ENCODE measurements at places on chromosomes 12 and 14. TPM values are rescaled to one million over a fixed set of nuclear protein-coding genes. Genes with fewer than 3 reads are reported as not detected.

GRCh38 chr12:48933664-48934311 is 8.5 kb upstream of the FKBP11 start:
- DNase-seq = no peak

- no peak for DNase-seq
Measured at GRCh38 chr12:52956987-52957386, 8.1 kb downstream of the KRT18 start.

Gene CLMN
- total RNA-seq = 30.3 TPM

Gene ARMH4
- total RNA-seq = 16.2 TPM

GRCh38 chr14:59848671-59849070 is 21.9 kb downstream of the RTN1 start:
- no peak for DNase-seq

- DNase-seq = no peak
Measured at GRCh38 chr14:96729889-96730288, 67.3 kb upstream of the VRK1 start.

Gene GYS2
- not detected for total RNA-seq

Gene PROX2
- total RNA-seq = not detected

DNA sequence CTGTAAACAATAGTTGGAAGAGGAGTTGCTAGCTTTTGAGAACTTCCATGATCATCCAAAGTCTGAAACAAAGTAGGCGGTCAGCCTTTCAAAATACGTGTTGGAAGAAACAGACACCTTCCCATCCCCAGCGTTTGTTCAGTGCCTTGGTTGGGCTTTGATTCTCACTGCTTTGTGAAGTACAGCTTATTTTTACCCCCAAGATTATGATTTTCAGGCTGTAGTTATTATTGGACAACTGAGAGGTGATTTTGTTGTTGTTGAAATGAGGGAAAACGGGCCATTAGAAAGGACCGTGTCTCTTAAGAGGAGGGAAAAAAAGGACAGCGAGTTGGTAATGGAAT is 921 bp upstream of the CEP83 start:
- DNase-seq = no peak

GRCh38 chr14:34620115-34620514 is 9.8 kb downstream of the SNX6 start:
- no peak for DNase-seq

Gene TRPV4
- total RNA-seq = 5.3 TPM

Gene NRIP2
- not detected for total RNA-seq

GRCh38 chr14:54792288-54792687 is 110.3 kb downstream of the GCH1 start:
- DNase-seq = no peak

- DNase-seq = no peak
Measured at GRCh38 chr12:47779943-47780504, 7.0 kb downstream of the SLC48A1 start.

GRCh38 chr12:15629761-15630160 is 159.4 kb downstream of the EPS8 start:
- DNase-seq = no peak

Gene SYT10
- 0.15 TPM for total RNA-seq

Gene RAB15
- total RNA-seq = 7.4 TPM

- no peak for DNase-seq
Measured at GRCh38 chr12:79838359-79838758, 96.5 kb downstream of the PPP1R12A start.

DNA sequence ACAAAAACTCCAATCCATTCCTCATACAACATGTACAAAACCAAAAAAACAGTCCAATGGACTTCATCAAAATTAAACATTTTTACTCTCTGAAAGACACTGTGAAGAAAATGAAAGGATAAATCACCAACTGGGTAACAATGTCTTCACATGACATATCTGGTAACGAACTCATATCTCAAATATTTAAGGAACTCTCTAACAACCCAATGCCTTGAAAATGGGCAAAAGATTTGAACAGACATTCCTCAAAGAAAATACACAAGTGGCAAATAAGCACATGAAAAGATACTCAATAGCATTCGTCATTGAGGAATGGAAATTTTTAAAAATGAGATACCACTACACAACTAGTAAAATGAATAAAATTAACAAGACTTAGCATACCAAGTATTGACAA is 198.7 kb upstream of the RASSF8 start:
- DNase-seq = no peak

DNA sequence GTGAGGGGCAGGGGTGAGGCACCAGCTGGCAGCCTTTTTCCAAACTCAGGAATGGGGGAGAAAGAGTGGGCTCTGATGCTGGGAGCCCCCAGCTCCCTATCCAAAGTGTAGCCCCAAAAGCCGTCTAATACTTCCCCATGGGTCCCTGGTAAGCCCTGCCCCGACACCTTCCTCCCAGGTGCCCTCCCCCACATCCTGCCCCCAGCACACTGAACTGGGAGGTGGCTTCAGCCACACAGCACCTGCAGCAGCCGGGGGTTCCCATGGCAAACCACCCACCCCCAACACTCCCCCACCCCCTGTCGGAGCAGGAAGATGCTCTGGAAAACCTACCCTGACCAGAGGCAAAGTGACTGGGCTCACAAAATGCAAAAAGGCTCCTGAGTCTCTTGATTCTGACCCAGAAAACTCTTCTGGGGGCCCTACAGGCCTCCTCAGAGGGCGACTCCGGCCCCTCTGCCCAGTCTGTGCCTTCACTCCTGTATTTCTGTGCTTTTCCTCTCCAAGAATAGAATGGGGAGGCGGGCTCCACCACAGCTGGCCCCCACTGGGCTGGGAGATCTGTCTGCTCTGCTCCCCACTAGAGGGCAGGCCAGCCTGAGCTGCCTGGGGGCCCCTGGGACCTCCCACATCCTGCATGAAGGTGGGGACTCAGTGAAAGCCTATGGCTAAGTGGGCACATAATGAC is 81.6 kb downstream of the ITPK1 start:
- no peak for DNase-seq

- DNase-seq = no peak
Measured at GRCh38 chr12:96210376-96211055, 16.3 kb downstream of the ELK3 start.

Gene R3HDM2
- total RNA-seq = 32.1 TPM

DNA sequence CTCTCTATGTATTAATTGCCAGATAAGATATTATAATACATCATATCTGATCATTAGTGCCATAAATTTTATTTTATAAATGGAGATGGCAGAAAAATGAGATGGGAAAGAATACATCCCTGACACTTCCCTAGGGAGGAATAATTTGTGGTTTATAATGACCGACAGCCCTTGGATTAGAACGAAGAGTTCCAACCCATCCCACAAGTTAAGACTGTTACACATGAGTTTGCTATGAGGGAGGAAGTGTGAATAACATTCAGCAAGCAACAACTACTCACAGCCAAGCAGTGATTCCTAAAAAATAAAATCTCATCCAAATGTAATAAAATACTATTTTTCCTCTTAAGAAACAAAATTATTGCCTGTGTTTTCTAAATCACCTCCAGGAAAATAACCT is 299.0 kb downstream of the CCDC91 start:
- DNase-seq = no peak

DNA sequence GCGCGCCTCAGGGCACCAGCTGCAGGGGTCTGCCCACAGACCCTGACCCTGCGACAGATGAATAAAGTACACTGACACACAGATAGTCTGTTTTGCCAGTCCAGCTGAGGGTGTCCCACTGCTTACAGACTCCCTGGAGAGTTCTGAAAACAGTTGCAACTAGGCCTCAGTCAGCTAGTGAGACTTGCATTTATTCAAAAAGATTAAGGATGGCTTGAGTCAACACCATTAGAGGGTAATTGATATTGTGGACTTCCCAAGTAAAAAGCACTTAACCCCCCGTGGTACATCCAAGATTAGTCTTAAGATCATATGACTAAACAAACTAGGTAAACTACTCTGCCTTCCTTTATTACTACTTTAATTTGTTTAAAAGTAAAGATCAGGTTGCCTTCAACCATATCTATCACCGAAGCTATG is 11.1 kb upstream of the PSEN1 start:
- DNase-seq = no peak

Gene PZP
- total RNA-seq = not detected

Gene SMARCD1
- 85.0 TPM for total RNA-seq

DNA sequence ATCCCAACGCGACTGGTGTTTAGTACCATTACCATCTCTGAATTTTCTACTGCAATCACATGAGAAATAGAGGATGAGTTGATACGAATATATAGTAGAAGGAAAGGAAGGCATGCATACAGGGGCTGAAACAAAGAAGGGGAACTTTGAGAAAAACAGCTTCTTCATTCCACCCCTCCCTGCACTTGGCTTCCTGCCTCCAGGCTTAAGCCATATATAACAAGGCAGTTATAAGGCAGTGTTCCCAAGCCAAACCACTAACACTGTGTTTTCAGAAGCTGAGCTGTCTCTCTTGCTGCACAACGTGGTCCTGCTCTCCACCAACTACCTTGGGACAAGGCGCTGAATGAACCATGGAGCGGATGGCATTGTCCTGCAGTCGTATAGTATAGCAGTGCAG is 11.0 kb downstream of the LETMD1 start:
- no peak for DNase-seq

GRCh38 chr12:28569698-28570411 is 379.6 kb downstream of the CCDC91 start:
- DNase-seq = peak; percentile 69

Gene SALL2
- total RNA-seq = 15.9 TPM

DNA sequence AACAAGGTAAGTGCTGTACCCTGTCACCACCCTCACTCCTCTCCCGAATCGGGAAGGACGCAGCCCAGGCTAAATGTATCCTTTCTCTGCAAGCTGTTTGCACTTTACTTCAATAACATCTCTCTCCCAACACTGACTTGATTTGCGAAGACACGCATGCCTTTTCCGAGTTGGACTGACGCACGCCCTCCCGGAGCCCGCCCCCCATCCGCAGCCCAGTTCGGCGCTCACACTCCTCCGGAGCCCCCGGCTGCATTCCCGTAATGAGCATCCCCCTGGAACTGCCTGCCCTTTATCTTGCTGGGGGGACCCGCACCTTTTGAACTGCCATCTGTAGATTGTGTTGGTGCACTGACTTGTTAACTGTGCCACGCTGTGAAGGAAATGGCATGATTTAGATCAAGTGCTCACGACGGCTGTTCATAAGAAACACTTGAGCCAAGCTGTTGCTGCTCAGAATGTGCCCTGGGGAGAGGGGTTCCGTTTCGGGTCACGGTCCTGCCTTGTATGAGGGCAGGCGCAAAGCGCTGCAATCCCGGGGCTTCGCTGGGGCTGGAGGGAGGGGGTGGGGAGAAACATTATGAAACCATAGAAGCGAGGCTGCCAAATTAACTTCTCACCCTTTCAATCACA is 176.6 kb upstream of the CDKN3 start:
- DNase-seq = no peak

Gene FLRT2
- 1.9 TPM for total RNA-seq

Gene NAP1L1
- total RNA-seq = 481 TPM

Gene RPGRIP1
- 0.05 TPM for total RNA-seq

- no peak for DNase-seq
Measured at GRCh38 chr12:59517522-59517921, 78.3 kb upstream of the SLC16A7 start.

- DNase-seq = no peak
Measured at GRCh38 chr12:6688543-6688998, 604 bp downstream of the ZNF384 start.

DNA sequence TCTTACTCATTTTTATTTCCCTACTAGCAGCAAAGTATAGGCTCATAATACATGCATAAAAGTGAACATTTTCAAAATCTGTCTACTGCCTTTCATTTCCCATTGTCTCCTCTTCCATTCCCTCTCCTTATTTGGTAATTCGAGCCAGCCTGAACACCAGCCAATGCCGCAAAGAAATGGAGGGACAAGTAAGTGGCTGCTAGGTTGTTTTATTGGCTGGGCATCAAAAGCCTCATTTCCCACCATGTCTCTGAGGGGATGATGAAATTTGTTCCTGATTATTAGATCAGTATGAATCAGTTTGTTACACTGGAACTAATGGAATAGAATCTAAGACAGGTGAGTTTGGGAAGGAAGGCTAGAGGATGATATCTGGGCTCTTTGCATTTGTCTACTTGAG is 143.5 kb downstream of the KCNA5 start:
- DNase-seq = no peak

DNA sequence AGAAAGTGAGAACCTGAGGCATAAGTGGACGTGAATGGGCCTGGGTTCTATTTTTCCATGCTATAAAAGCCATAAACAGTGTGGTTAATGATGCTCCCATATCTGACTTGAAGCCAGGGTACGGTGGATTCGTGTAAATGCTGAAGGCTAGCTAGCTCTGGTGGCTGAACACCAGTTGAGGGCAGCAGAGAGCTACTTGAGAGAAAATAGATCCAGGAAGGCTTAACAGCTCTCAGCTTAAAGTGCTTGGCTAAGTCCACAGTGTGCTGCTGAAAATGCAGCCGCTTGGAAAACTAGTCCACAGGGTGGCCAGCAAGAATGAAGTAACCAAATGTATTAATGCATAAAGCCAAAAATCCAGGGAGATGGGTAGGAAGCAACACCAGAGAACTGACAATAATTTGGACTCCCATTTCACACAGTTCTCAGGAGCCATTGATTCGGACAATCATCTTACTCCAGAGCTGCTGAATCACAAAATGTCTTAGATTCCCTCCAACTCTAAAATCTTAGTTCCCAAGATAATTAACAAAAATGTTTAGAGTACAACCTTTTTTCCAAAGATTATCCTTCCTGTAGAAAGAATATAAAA is 15.0 kb upstream of the FOXG1 start:
- peak; percentile 53 for DNase-seq

DNA sequence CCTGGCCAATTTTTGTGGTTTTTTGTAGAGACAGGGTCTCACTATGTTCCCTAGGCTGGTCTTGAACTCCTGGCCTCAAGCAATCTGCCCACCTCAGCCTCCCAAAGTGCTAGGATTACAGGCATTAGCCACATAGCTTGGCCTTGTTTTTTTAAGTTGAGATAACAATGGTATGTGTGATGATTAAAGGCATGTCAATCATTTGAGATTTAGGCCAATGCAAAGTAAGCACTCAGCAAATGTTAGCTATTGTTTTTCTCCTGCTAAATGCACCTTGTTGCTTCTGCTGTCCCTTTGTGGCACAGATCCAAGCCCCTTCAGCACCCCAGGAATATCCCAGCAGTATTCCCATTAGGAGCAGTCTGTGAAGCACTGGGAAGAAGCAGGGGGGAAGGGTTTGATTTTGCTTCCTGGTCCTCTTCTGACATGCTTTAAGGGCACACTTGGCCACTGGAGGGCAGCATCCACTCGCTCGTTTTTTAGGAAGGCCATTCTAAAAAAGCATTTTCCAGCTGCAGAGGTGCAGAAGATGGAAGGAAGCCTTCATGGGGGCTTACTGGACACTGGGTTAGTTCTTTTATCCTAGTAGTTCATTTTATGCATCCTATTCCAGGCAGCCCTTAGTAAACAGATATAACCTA is 70.2 kb upstream of the ZFP36L1 start:
- DNase-seq = peak; percentile 75

Gene SLC25A47
- total RNA-seq = not detected

All from renal cortical epithelial cell (primary cell).